ENCODE measurements at places on chromosomes 6 and 20.

DNA sequence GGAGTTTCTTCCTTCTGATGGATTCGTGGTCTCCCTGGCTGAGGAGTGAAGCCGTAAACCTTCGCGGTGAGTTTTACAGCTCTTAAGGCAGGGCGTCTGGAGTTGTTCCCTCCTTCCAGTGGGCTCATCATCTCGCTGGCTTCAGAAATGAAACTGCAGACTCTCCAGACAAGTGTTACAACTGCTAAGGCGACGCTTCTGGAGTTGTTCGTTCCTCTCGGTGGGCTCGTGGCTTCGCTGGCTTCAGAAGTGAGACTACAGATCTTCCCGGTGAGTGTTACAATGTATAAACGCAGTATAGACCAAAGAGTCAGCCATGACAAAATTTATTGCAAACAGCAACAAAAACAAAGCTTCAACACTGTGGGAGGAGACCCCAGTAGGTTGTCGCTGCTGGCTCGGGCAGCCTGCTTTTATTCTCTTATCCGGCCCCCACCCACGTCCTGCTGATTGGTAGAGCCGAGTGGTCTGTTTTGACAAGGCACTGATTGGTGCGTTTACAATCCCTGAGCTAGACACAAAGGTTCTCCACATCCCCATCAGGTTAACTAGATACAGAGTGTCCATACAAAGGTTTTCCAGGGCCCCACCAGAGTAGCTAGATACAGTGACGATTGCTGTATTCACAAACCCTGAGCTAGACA lies 113.2 kb downstream of the GPX5 start:
- DNase-seq = no peak

GRCh38 chr6:161139766-161140553 lies 133.9 kb downstream of the AGPAT4 start:
- DNase-seq = no peak

- no peak for DNase-seq
These were observed 350.6 kb upstream of the ZFP64 start for GRCh38 chr20:52542131-52542530.

DNA sequence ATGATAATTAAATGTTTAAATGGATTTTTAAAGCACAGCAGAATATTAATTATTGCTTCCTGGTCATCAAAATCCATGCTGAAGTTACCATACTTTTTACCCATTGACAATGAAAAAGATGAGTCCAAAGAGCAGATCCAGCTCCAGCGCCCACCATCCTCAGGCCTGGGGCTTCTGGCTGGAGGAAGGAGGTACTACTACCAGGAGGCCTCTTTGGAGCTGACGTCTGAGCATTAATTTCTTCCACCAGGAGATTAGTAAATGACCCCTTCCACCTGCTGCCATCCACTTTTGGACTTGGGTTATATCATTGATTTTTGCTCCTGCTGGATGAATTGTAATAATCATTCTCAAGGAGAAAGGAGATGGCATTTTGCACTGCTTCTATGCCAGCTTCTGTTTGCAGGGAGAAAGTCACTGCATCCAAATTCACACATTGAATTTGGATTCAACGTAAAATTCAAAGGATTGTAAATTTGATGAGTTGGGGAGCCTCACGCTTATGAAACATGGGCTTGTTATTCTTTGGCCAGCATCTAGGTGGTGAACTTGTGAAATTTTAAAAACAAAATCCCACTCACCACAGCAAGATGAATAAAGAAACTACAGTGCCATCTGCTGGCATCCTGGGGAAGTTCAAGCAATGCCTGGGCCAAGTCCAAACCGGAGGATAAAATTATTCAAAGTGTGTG lies 121.8 kb downstream of the SASH1 start:
- peak; percentile 27 for DNase-seq

- no peak for DNase-seq
These were observed 132.6 kb downstream of the BANF2 start for GRCh38 chr20:17832236-17832915.

GRCh38 chr6:43963203-43963602 lies 164.0 kb downstream of the MRPL14 start:
- DNase-seq = no peak

GRCh38 chr6:163889904-163890514 lies 475.5 kb downstream of the QKI start:
- DNase-seq = no peak

DNA sequence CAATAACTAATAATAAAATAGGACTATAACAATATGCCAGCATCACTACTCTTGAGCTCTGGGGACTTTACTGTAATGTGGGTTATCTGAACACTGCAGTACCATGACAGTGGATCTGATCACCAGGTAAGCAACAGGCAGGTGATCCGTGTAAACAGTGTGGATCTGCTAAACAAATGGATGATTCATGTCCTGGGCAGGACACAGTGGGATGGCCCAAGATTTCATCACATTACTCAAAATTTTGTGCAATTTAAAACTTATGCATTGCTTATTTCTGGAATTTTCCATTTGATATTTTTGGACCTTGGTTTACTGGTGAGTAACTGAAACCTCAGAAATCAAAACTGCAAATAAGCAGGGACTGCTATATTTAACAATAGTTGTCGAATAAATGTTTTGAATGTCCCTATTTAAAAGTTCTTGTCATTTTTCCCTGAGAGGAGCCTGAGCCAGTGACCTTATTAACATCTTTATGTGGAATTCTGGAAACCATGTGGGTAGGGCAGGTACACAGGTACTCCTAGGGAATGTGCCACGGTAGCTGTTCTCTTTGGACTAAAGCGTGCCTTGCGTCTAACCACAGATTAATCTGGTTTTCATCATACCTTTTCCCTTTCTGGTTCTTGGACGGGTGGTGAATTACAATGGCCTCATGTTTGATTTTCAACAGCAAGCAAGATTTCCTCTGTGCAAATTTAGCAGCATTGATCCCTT lies 214.5 kb upstream of the SASH1 start:
- DNase-seq = no peak

- DNase-seq = no peak
These were observed 2.6 kb upstream of the NOTCH4 start for GRCh38 chr6:32226434-32226833.

DNA sequence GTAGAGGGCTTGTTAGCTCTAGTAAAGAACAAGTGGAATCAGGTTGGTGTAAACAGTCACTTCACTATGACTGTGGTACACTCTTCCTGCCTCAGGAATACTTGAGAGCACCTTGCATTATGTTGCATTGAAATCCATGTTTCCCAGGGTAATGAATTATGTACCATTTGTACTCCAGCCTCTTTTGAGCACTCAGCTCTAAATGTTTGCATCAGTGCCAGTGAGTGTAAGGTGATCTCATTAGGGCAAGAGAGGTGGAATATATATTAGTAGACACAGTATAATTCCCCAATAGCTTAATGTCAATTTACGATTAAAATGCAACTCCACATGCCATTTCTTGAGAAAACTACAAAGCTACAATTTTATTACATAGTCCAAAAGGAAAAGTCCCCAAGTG lies 319.6 kb upstream of the POU3F2 start:
- no peak for DNase-seq

DNA sequence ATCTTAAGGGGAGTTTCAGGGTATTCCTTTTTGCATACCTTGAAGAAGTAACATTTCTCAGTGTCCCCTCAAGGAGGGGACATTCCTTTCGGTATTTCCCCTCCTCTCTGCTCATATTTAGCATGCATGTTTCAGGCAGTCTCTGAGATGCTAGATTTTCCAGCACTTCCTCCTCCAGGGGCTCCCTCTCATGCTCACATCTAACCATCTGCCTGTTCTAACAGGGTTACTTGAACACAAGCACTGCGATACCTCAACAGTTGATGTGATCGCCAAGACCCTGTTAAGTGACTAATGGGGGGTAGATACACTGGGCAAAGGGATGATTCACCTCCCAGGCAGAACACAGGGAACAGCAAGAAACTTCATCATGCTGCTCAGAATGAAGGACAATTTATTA lies 12.9 kb upstream of the MCM3 start:
- DNase-seq = no peak

DNA sequence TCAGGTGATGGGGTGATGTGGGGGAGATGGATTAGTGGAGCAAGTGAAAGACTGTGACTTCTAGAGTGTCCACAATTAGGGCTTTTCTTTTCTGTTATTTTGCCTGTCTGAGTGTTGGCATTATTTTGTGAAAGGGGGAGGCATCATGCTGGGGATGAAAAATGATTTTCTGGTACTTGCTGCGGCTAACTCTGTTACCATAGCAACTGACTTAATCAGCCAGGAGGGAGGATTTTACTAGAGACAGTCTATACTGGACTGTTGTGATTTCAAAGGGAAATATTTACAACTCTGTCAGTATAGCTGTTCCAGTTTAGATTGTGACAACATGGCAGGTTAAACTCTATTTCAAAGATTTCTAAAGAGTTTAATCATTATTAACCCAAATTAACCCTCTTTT lies 30.4 kb upstream of the MRAP2 start:
- DNase-seq = no peak

DNA sequence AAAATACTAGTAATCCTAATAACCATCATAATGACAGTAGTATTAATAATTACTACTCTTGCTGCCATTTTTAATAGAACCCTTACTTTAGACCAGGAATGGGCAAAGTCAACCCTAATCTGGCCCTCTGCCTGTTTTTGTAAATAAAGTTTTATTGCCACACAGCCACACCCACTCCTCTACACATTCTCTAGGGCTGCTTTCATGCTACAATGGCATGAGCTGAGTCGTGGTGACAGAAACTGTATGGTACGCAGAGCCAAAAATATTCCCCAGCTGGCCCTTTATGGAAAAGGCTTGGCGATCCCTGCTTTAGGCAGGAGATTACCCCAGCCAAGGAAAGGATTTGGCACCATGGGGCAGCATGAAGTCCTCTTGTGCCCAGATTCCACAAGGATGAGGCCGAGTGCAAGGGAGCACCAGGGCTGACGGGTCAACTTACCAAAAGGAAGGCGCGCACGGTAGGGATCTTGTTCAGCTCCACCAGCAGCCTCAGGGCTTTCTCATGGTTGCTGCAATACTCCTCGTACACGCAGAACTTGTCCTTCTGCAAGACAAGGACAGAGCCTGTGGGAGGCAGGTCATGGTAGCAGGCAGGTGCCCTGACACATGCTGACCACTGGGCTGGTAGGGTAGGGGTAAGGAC lies 93.6 kb downstream of the PREX1 start:
- no peak for DNase-seq

DNA sequence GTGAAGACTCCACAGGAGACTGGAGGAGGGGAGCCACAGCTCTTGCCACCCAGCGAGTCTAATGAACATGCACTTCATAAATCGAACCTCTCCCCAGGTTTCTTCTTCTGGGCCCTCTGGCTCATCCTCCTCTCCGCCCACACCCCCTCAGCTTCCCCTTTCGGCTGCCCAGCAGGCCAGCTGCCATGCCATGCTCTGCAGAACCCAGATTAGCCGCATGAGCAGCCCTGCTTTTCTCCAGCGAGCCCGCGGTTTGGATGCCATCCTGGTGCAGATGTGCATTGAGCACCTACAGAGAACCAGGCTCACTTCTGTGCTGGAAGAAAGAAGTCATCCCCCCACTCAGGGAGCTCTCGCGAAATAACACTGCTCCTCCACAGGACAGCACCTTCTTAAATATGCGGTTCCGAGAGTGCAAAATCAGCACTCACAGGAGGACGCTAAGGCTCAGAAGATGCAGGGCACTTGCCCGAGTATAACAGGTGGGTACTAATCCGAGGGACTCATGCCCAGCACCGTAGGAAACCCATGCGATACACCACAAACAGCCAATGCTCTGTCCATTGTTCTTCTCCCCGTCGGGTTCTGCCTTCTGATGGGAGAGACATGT lies 143.0 kb upstream of the THBS2 start:
- no peak for DNase-seq

DNA sequence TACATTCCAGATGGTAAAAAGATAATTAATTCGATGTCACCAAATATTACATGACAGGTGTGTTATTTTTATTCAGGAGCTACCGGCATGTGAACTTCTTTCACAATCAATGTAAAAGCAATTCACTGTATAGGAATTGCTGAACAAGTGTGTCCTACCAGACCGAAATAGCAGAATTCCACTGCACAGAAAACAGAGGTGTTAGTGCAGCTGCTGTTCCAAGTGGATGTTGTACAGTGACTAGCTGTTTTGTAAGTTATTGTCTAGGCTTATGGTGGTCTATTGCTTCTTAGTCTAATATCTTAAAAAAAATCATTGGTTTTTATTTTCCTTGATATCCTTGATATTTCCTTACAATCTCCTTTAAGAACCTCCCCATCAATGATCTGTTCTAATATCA lies 107.4 kb downstream of the COL19A1 start:
- no peak for DNase-seq
